ENCODE measurements at places on chromosomes 5 and 9. TPM values are rescaled to one million over a fixed set of nuclear protein-coding genes. Genes with fewer than 3 reads are reported as not detected.
A peak's percentile ranks its signal among the peaks of the same experiment; 100 is the strongest.

- no peak for DNase-seq
- H3K36me3 ChIP-seq = no peaks in the 10 kb centered on the region
- peaks cover 27% of the 10 kb centered on the region for H3K4me1 ChIP-seq
- no peak overlapping the region for H3K4me3 ChIP-seq
- no peak overlapping the region for H3K27ac ChIP-seq
Observed at GRCh38 chr5:14165375-14166106, 22.4 kb downstream of the TRIO start.

GRCh38 chr5:132001647-132002561 is 9.6 kb downstream of the ACSL6 start:
- H3K36me3 ChIP-seq = no peaks in the 10 kb centered on the region
- H3K4me1 ChIP-seq = peaks cover 18% of the 10 kb centered on the region
- H3K4me3 ChIP-seq = no peak overlapping the region
- DNase-seq = peak; percentile 43
- no peak overlapping the region for H3K27ac ChIP-seq

DNA sequence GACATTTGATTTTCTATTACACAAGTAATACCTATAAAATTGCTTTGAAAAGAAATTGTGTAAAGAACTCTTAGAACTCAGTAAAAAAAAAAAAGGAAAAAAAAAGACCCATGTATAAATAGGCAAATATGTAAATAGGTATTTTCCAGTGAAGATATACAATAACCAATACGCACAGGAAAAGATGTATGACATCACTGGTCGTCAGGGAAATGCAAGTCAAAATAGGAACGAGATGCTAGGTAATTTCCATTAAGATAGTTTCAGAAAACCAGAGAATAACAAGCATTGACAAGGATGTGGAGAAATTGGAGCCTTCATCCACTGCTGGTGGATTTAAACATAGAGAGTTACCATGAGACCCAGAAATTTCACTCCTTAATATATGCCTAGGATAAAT is 708.8 kb downstream of the MTRR start:
- no peak for DNase-seq
- H3K4me1 ChIP-seq = no peaks in the 10 kb centered on the region
- no peaks in the 10 kb centered on the region for H3K27me3 ChIP-seq

GRCh38 chr9:93406371-93406770 is 45.1 kb upstream of the FAM120A start:
- no peak for DNase-seq
- no peaks in the 10 kb centered on the region for H3K27me3 ChIP-seq
- H3K27ac ChIP-seq = no peak overlapping the region
- H3K4me3 ChIP-seq = no peak overlapping the region

- no peak overlapping the region for H3K27ac ChIP-seq
- no peak for DNase-seq
- peaks cover 42% of the 10 kb centered on the region for H3K27me3 ChIP-seq
- H3K4me1 ChIP-seq = peaks cover 4% of the 10 kb centered on the region
Observed at GRCh38 chr9:72147676-72148075, 1.6 kb upstream of the GDA start.

- no peaks in the 10 kb centered on the region for H3K27me3 ChIP-seq
- no peak overlapping the region for H3K4me3 ChIP-seq
- H3K4me1 ChIP-seq = no peaks in the 10 kb centered on the region
- no peak overlapping the region for H3K27ac ChIP-seq
- no peaks in the 10 kb centered on the region for H3K36me3 ChIP-seq
Observed at GRCh38 chr5:20420991-20421595, 433.1 kb upstream of the CDH18 start.

DNA sequence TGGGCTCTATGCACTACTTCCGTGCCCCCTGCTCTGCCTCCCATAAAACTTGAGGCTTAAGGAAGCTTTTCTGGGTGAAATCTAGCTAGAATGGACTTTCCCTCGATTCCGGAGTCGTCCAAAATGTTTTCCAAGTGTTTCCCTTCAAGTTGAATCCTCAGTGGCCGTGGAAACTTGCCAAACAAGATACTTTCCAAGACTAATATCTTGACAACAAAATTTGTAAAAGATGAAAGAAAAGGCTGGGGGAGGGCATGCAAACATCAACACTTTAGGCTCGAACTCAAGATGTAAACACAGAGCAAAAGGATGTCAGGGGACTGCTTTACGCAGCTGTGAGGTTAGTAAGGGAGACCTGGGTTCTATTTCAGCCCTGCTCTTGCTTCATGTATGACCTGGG is 482.8 kb upstream of the KLF4 start:
- H3K4me3 ChIP-seq = no peak overlapping the region
- no peak overlapping the region for H3K27ac ChIP-seq
- no peak for DNase-seq
- H3K36me3 ChIP-seq = no peaks in the 10 kb centered on the region

Gene PITX1
- total RNA-seq = not detected

- no peak for DNase-seq
- no peaks in the 10 kb centered on the region for H3K4me1 ChIP-seq
Observed at GRCh38 chr5:156497804-156498208, 170.8 kb downstream of the SGCD start.

- H3K36me3 ChIP-seq = no peaks in the 10 kb centered on the region
- H3K4me1 ChIP-seq = no peaks in the 10 kb centered on the region
- H3K27ac ChIP-seq = no peak overlapping the region
- no peak for DNase-seq
Observed at GRCh38 chr9:5392285-5392684, 45.4 kb downstream of the PLGRKT start.

DNA sequence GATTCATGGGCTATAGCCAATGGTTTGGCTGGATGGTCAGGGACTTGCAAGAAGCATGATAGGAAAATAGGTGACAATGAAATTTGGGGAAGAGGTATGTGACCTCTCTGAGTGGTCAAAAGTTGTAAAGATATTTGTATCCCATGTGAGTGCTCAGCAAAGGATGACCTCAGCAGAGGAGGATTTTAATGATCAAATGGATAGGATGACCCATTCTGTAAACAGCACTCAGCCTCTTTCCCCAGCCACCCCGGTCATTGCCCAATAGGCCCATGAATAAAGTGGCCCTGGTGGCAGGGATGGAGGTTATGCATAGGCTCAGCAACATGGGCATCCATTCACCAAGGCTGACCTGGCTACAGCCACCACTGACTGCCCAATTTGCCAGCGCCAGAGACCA is 138.4 kb upstream of the SPDL1 start:
- H3K27me3 ChIP-seq = no peaks in the 10 kb centered on the region
- DNase-seq = no peak
- H3K27ac ChIP-seq = no peak overlapping the region
- no peak overlapping the region for H3K4me3 ChIP-seq
- H3K4me1 ChIP-seq = no peaks in the 10 kb centered on the region

- H3K27ac ChIP-seq = no peak overlapping the region
- no peaks in the 10 kb centered on the region for H3K4me1 ChIP-seq
- no peaks in the 10 kb centered on the region for H3K36me3 ChIP-seq
- no peak overlapping the region for H3K4me3 ChIP-seq
- no peaks in the 10 kb centered on the region for H3K27me3 ChIP-seq
Observed at GRCh38 chr5:172428224-172429166, 25.8 kb downstream of the SH3PXD2B start.

- no peak overlapping the region for H3K27ac ChIP-seq
- DNase-seq = peak; percentile 93
- no peaks in the 10 kb centered on the region for H3K36me3 ChIP-seq
- peak overlapping the region; percentile 95 for H3K4me3 ChIP-seq
- H3K4me1 ChIP-seq = peaks cover 2% of the 10 kb centered on the region
Observed at GRCh38 chr9:129202613-129203555, 24.8 kb upstream of the IER5L start.

- peaks cover 35% of the 10 kb centered on the region for H3K4me1 ChIP-seq
- peaks cover 10% of the 10 kb centered on the region for H3K27me3 ChIP-seq
- peak; percentile 93 for DNase-seq
- H3K27ac ChIP-seq = peak overlapping the region; percentile 78
Observed at GRCh38 chr9:27528076-27528885, 1.3 kb downstream of the MOB3B start.

DNA sequence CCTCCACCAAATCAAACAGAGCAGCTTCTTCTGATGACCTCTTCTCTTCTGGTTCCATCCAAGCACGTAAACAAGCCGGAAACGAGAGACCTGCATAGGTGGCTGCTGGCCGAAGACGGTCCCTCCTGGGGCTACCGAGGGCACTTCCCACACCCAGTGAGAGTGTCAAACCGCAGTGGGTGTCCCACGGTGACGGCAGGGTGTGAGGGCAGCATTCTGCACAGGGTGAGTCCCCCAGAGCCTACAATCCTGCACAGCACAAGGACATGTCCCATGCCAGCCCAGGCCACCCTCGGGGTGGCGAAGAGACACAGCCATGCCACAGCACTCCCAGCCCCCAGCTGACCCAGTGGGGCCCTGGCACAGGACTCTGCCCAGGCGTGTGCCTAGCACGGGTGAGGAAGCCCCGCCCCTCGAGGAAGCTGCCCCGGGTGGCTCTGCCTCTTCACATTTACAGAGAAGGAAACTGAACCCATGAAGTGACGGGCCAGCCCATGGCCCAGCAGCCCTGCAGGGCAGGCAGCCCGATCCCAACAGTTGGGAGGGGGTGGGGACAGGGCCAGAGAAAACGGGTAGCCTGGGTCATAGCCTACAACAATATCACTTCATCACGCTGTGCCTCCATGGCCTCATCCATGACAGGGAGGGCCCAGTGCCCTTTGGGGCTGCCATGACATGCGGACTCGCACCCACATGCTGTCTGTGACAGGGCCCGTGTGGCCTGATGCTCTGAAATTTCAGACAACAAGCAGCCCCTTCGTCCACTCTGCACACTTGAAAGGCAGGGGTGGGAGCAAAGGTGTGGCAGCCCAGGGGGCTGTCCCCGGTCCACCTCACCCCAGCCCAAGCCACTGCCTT is 43.2 kb downstream of the SEMA4D start:
- no peaks in the 10 kb centered on the region for H3K27me3 ChIP-seq
- no peak overlapping the region for H3K27ac ChIP-seq
- H3K36me3 ChIP-seq = no peaks in the 10 kb centered on the region

DNA sequence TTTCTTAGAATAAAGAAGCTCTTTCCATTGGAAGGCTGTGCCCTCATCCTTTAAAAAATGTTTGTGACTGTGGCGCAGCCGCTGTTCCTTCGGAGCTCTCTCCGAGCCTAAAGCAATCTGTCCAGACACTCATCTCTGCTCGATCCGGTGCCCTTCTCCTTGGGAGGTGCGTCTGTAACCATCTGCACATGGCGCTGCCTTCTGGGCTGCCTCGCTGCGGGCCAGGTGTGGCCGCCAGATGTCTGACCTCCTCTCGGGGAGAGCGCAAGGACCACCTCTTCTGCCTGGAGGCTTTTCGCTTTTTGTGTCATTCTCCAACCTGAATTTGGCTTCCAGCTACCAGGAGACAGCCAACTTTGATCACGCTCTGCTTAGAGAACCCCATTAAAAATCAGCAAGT is 153.4 kb upstream of the PTCH1 start:
- no peak overlapping the region for H3K27ac ChIP-seq
- H3K4me1 ChIP-seq = peaks cover 37% of the 10 kb centered on the region
- no peak overlapping the region for H3K4me3 ChIP-seq
- no peaks in the 10 kb centered on the region for H3K36me3 ChIP-seq
- H3K27me3 ChIP-seq = no peaks in the 10 kb centered on the region

All from GM23338 (cell line).